ENCODE measurements at places on chromosomes 4 and X.

GRCh38 chr4:147425019-147425418, 55.9 kb upstream of the EDNRA start:
- no peak for DNase-seq

- DNase-seq: no peak
Observed at GRCh38 chr4:113478032-113478431, 283.5 kb downstream of the CAMK2D start.

- DNase-seq: no peak
Observed at GRCh38 chrX:10620121-10620699, at the start of gene MID1. Gene MID1, minus strand, starts transcription at chrX:10620585. Its CDS starts 53,038 bp downstream, at chrX:10567547.

GRCh38 chr4:85142451-85142850, 176.0 kb upstream of the WDFY3 start:
- DNase-seq: no peak

DNA sequence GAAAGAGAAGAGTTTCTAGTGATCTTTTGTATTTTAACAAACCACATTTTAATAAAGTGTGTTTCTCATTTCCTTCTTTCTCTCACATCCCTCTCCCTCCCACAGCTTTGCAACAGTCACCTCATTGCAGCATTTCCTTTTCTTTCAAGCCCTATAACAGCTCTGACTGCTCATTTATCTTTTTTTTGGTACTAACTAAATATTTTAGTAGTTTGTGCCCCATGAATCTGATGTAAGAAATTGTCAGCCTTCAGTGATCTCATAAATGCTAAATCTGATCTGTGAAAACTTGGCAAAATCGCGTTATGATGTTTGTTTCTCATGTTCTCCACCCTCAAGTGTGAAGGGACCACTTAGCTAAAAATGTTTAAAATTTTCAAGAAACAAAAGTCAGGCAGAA, 258.5 kb upstream of the SLIT2 start:
- no peak for DNase-seq

- no peak for DNase-seq
Observed at GRCh38 chrX:84123585-84123984, 64.4 kb downstream of the RPS6KA6 start.

GRCh38 chr4:180101348-180102083, 2141.7 kb upstream of the TENM3 start:
- no peak for DNase-seq

DNA sequence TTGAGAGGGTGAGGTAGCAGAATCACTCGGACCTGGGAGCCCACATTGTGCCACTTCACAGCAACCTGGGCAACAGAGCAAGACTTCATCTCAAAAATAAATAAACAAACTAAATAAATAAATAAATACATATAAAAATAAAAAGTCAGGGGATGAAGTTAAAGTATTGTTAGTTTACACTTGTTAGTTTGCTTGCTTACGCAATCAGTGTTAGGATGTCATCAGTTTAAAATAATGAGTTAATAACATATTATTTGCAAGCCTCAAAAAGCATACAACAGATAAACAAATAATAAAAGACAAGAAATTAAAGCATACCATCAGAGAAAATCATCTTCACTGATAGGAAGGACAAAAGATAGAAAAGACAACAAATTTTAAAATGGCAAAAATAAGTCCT, 891.1 kb upstream of the PCDH7 start:
- DNase-seq: no peak

GRCh38 chrX:121389976-121390714, 342.7 kb downstream of the GLUD2 start:
- DNase-seq: no peak

DNA sequence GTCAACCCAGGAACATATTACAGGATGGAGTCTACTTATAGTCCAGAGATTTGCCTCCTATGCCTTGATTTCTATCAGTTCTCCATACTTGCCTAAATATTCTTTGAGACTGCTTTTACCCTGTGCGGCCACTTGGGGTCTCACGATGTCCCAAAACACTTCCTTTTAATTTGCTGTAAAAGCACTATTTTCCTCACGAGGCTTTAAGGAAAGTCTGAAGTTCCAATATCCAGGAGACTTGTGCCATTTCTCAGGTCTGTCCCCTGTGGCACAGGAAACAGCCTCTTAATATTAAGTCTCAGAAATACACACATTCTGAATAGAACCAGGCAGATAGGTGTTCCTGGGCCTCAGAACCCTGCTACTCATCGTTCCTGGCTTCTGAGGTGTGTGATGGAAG, 142.9 kb downstream of the TMEM164 start:
- DNase-seq: no peak

DNA sequence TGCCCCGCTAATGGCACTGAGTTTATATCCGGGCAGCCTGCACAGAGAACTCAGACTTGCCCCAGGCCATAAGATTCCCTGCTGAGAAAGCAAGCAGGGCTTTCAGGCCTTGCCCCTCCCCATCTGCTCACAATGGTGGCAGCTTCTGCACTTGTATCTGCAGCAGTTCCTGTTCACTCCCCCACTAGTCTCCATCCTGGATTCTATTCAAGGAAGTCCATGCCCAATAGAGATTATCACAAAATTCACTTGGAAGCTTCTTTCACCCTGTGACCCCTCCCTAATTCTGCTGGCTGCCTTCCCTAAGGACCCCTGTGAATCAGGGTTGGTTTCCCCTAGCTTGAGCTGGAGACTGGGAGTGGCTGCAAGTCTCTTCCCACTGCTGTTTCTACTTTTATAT, 34.5 kb upstream of the UCP1 start:
- no peak for DNase-seq

DNA sequence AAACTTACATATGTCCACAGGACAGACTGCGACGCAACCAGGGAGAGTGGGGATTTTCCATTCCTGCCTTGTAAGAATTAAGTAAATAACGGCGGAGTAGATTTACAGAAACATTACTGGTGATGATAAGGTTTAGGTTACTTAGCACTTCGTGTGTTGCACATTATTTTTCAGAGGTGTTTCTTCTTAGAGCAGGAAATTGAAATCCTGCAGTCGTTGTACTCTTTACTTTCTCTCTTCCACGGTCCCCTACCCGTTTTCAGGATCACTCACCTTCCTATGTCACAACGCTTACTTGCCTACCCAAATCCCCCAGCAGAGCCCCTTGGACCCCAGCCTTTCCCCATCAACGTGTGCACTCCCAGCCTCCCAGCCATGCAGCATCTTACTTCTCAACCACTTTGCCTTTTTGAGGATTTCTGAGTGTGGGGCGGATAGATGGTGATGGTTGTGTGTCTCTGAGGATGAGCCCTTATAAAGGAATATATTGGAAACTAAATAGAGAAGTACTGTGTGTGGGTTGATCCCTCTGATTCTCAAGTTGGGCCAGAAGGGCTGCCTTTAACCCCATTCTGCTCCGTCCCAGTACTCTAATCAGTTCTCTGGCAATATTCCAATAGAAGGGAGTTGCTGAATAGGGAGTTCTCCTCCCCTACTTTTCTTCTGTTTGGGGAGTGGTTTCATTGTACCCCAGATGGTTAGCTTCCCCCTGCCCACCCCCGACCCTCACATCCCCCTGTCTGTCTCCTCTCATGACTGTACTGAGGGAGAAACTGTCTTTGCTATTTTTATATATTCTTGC, 1.6 kb downstream of the MID2 start:
- no peak for DNase-seq

- no peak for DNase-seq
Observed at GRCh38 chr4:29722253-29722652, 997.9 kb upstream of the PCDH7 start.

DNA sequence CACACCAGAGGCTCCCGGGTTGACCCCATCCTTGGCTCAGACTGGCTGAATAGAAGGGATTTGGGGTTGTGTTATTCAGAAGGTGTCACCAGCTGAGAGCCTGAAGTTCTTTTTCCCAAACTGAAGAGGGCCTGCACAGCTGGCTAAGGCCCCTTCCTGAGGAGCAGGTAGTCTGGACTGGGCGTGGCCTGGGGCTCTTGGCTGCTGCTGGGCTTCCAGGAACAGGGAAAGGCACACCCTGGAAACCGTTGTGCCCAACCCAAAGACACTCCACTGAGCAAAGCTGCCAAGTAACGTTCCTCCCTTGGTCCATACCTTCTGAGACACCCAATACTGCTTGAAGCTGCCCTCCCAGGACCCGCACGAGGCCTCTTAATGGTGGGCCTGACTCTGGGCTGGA, 8.3 kb upstream of the CXCR3 start:
- DNase-seq: no peak

GRCh38 chrX:74246524-74246923, 57.5 kb upstream of the ZCCHC13 start:
- DNase-seq: no peak

DNA sequence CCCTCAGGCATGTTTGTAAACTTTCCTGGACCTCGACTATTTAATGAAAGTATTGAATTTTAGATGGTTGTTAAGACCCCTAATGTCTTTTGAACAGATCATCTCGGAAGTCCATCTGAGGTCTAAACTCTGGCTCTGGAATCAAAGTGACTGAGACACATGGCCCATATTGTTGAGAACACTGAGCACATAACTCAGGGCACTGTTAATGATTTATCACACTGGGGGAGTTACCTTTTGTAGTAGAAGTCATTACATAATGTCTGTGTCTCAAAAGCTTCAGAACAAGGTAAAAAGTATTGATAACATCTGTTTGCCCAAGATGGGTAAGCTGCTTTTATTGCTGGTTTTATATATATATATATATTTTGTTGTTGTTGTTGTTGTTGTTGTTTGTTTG, 103.4 kb upstream of the HS3ST1 start:
- DNase-seq: no peak

DNA sequence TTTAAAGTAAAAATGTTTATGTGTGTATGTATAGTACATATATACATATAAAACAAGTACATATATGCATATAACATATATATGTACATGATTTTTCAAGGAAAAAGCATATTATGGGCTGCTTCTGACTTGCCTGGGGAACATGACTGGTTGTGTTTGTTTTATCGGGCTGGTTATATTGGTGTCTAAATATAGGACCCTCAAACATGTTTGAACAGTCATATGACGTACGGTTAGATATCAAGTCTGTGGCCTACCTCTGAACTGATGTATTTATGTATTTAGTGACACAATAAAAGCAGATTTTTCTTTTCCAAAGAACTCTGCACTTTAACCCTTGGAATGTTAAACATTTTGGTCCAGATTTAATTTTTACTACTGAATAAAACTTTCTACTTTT, 37.9 kb upstream of the ARSD start:
- DNase-seq: no peak

DNA sequence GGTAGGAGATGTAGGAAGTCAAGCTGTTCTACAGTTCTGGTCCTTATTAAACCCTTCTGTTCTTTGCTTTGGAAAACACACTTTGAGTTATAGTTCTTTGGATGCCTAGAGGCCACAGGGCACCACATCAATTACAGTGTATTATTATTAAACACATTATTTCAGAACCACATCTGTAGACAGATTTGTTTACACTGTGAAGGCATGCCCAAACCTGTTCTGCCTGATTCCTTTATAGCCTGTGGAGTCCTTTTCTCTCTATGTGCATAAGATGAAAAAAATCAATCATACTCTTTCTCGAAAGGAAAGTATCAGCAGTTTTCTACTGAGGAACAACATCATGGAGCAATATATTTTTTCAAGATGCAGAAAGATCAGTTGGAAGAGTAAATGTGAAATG, 371.3 kb upstream of the INTU start:
- DNase-seq: no peak

- DNase-seq: no peak
Observed at GRCh38 chrX:97446298-97446882, 562.7 kb downstream of the RPA4 start.

GRCh38 chr4:122456231-122457116, at the start of gene IL2:
Gene IL2, minus strand, starts transcription at chr4:122456725. Its CDS starts 285 bp downstream, at chr4:122456440.
- peak; percentile 49 for DNase-seq

DNA sequence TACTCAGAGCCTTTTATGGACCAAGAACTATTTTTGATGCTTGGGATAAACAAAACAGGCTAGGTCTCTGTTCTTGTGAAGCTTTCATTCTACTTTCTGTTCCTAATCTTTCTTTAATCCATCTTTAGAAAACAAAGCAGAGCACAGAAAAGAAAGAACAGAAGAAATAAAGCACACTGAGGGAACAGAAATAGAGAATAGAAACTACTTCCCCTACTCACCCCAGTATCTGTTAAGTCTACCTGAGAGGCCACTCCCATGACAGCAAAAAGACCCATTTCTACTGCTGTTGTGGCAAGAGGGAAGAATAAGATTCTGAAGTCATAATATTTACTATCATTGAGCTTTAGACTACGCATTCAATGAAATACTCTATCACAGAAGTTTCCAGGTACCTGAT, 9.2 kb downstream of the RFC1 start:
- no peak for DNase-seq

GRCh38 chr4:26175006-26175786, 145.6 kb upstream of the RBPJ start:
- peak; percentile 40 for DNase-seq

DNA sequence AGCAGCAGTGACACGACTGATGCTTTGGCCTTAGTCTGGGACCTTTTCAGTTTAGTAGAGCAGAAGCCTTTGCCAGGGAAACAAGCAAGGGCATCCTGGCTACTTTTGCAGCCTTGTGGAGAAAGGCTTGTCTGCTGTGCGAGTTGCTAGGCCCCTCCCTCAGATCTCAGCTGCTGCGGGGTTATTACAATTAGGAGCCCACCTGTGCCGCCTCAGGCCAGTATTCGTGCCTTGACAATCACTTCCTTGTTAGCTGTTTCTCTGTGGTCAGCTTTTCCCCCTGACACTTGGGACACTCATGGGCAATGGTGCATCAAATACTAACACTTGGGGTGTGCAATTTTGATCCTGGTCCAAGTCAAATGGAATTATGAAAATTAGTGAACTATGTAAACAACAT, 67.9 kb downstream of the SH2D1A start:
- DNase-seq: no peak

- no peak for DNase-seq
Observed at GRCh38 chr4:81675791-81676393, 204.2 kb upstream of the RASGEF1B start.

DNA sequence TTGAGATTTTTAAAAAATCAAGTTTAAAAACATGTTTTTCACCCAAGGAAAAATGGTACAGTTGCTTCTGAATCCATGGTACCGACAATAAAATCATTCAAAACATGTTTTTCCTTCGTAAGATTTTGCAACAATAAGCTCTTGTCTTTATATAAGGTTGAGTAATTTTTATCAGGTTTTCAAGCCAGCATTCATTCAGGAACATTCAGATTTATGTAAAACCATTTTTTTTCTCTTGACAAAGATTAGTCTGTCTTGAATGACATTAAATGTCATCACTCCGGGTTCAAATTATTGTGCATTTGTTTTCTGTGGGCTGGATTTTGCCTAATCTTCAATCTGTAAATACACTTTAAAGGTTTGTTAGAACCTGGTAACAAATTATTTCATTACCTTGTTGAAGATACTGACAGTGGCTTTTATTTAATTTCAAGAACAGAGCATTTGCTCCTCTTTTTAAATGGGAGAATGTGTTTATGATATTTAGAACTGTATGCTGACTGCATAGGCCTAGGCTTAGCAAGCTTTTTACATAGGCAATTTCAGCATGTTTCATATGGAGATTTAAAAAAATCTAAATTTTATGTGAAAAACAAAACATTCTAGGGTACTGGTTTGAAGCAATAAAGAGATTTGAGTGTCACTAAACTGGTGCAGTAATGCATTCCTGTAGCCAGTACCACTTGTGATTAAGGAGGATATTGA, 336.4 kb upstream of the HAND2 start:
- DNase-seq: no peak

All from activated CD8-positive, alpha-beta memory T cell treated with anti-CD3 and anti-CD28 coated beads, Interleukin-2, amount 10 ng/mL, durations not matched to agents 7 days and 5 days (primary cell).